CD4-positive, alpha-beta memory T cell (primary cell): ENCODE measurements at places on chromosomes 12 and 14.

DNA sequence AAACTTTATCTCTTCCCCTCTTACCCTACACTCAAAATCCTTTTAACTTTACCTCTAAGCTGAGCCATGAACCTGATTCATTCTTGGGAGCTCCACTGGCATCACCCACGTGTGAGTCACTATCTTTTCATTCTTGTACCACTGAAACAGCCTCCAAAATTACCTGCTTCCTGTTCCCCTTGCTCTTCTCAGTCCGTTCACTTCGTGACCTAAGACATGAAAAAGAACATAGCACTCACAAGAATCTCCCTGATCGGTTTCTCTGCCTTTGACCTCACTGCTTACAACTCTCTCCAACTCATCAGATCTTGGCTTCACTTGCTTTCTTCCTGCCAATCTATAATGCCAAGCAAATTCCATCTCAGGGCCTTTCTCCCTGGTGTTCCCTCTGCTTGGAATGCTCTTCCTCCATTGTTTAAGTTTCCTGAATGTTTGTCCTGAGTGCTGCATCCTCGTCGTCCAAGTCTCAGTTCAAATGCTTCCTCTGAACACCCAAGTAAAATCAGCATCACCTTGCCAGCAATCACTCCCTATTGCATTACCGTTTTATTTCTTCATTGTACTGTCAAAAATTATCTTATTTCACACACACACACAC is 9.2 kb downstream of the GLIPR1 start:
- DNase-seq, result no peak

DNA sequence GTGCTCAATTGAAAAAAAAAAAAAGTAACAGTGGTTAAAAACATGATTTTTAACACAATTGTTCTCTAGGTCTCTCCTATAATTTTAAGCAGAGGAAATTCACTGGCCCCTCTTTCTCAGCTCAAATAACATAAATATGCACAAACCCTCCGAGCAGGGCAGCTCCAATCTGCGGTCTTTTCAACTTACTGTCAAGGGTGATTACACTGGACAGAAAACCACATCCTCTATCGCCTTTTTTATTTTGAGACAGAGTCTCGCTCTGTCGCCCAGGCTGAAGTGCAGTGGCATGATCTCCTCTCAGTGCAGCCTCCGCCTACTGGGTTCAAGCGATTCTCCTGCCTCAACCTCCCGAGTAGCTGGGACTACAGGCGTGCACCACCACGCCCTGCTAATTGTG is 16.5 kb upstream of the GABARAPL1 start:
- DNase-seq, result no peak

DNA sequence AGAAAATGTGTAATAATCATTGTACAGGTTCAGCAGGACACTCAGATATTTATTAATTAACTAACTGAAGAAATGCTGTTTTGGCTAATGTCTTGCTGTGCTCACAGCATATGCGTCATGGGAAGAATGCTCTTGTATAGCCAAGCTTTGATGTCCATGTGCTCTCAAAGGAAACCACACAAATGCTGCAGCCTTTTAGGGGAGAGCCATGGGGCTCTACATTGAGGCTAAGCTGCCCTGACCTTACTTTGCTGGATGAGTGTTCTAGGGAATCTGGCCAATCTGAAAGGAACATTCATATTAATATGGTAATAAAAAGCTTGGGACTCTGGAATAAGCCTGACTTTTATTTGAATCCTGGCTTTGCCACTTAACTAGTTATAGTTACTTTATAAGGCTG is 9.5 kb upstream of the CRADD start:
- DNase-seq, result no peak

- no peak for DNase-seq
These were observed 529.6 kb upstream of the TBX3 start for GRCh38 chr12:115213538-115214016.

GRCh38 chr14:99004112-99004511 is 267.9 kb downstream of the BCL11B start:
- no peak for DNase-seq

DNA sequence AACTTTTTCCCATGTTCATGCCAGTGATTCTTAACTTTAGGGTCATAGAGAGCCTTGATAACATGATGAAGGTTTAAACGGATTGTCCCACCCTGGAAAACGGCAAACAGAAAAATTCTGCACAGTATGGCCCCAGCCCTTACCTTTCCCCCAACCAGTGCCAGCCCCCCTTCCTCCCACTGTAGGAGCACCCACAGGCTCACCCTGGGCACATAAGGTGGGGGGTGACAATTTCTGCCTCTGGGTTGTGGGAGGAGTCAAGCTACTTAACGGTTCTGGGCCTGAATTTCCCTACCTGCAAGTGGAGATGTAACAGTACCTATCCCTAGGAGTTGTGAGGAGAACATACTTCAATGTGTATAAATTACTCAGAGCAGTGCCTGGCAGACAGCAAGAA is 18.0 kb downstream of the XRCC3 start:
- DNase-seq, result no peak

GRCh38 chr12:116067892-116068291 is 209.6 kb downstream of the MED13L start:
- DNase-seq, result no peak

- DNase-seq, result no peak
These were observed 60.6 kb downstream of the SUDS3 start for GRCh38 chr12:118436986-118437385.

DNA sequence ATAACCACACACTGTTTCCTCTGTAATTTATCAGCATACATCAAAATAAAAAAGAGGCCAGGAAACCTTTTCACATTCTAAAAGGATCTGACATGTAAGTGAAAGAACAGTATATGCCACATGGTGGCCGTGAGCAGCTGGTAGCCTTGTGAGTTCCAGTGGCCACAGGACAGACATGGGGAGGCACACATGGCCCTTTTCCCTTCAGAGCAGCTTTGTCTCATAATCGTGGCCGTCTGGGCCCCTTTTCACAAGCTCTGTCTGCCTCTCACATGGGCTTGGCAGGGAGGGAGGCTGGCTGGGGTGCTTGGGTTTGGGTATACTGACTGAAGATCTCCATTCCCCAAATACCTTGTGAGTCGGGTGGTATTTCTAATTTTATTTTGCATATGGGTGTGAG is 1.5 kb upstream of the ZDHHC22 start:
- no peak for DNase-seq

DNA sequence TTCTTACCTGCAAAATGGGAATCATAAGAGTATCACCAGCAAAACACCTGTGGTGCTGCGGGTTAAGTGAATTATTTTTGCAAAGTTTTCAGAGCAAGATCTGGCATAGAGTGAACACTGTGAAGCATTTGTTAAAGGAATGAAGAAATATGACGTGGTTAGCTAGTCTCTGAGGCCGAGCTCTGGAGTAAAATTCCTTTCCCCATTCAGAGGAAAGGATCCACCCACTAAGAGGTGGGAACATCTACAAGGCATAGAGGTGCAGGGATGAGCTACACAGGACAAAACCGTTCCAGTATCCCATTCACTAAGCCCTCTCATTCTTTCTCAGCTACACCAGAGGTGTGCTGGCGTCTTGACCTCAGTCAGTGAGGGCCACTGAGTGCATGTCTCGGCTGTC is 48.5 kb downstream of the JAG2 start:
- no peak for DNase-seq

DNA sequence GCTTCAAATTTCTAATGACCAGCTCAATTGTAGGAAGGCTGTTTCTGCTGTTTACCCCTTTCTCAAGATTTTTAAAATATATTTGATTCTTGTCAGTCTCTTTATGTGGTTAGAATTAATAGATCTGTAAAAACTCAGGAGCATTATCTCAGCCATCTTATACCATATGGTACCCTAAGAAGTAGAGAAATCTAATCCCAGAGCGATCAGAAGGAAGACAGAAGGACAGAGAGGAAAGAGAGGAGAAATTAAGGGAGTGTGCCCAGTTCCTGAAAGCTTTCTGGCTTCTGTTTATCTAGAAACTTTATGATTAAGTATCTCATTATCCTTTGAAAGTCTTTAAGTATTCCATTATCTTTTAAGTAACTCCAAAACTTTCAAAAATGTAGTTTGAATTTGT is 152.1 kb upstream of the NAV3 start:
- no peak for DNase-seq

GRCh38 chr14:93960774-93961438 is 15.5 kb downstream of the ASB2 start:
- no peak for DNase-seq

DNA sequence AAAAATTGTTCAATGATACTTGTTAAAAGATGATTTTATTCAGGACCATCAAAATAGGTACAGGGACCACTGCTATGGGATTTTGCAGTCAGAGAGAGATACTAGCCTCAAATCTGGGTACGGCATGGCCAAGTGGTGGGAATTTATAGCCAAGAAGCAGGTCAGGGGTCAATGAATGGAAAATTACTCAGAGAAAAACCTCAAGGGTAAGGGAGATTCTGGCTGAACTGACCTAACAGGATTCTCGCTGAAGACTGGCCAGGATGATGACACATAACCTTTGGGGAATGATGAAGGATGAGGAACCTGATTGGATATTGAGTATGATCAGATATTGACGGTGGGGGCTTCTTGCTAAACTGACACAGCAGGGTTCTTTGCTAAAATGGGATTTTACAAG is 32.7 kb downstream of the DEPDC4 start:
- no peak for DNase-seq

DNA sequence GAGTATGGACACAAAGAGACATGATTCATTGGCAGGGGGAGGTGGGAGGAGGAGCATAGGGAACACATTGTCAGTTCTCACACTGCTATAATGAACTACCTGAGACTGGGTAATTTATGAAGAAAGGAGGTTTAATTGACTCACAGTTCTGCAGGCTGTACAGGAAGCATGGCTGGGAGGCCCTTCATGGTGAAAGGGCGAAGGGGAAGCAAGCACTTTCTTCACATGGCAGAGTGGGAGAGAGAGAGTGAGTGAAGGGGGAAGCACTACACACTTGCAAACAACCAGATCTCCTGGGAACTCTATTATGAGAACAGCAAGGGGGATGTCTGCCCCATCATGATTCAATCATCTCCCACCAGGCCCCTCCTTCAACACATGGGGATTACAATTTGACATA is 391.8 kb downstream of the BMP4 start:
- no peak for DNase-seq

DNA sequence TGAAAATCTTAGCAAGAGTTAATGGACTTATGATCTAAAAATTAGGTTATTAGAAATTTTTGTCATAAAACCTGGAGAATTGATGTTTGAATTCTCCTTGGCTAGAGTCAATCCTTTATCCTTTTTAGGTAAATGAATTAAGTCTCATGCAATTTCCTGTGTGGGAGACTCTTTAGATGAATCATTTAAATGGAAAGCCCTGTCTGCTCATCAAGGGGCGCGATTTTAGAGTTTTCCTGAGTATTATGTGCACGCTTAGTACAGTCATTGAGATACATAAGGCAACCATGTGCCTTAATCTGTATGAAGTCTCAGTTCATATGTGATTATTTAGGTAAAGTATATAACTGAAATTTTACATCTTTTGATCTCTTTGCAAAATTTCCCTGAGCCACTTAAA is 974.7 kb downstream of the NRXN3 start:
- DNase-seq, result no peak

DNA sequence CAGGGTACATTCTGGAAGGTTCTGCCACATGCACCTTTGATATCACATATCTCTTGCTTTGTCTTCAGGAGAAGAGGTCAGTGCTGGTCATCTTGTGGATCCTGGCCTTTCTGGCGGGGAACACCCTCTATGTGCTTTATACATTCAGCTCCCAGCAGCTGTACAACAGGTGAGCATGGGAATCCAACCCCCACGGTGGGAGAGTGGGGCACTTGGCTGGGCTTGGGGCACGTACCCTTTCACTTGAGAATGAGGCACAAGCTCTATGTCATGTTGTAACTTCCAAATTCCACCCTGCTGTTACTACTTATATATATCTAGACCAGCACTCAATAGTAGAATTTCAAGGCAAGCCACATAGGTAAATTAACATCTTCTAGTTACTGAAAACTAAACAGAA is 28.6 kb downstream of the RNFT2 start:
- DNase-seq, result no peak

GRCh38 chr14:69990323-69990722 is 111.1 kb downstream of the SMOC1 start:
- DNase-seq, result no peak

DNA sequence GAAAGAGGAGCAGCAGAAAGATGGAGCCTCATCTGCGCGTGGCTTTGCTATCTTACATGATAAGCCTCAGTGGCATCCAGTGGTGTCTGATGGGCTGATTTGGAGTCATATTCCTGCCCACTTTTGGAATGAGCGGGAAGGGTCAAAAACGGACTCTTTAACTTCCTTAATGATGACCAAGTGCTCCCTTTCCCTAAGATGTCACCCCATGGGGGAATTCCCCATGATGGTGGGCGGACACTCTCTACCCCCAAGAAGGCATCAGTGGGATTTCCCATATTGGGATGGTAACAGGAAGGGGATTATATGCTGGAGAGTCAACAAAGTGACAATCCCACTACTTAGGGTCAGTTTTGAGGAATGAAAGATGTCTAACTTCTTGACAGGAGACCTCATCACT is 110.9 kb downstream of the GPATCH2L start:
- DNase-seq, result no peak

DNA sequence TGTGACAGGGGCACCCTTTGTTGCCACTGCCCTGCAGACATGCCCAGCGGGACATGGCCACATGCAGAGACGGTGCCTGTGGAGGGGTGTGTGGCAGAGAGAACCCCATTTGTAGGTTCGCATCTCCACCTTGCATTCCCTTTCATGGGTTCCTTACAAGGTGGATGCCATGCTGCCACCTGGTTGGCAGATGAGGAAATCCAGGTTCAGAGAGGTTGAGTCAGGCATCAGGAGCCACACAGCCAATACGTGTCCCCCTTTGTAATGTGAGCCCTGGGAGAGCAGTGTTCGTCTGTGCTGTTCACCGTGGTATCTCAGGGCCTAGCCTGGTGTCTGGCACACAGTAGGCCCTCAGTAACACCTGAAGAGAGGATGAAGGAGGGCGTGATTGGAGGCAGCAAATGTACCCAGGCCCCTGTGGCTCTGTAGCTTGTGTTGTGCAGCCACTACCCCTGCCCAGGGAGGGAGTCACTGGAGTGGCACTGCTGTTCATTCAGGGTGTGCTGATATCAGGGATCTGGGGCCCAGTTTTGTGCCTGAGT is 9.1 kb downstream of the SH2B3 start:
- DNase-seq, result no peak

GRCh38 chr12:47473091-47473490 is 232.7 kb downstream of the RPAP3 start:
- no peak for DNase-seq

GRCh38 chr12:55934773-55935172 is 3.8 kb downstream of the DGKA start:
- no peak for DNase-seq

DNA sequence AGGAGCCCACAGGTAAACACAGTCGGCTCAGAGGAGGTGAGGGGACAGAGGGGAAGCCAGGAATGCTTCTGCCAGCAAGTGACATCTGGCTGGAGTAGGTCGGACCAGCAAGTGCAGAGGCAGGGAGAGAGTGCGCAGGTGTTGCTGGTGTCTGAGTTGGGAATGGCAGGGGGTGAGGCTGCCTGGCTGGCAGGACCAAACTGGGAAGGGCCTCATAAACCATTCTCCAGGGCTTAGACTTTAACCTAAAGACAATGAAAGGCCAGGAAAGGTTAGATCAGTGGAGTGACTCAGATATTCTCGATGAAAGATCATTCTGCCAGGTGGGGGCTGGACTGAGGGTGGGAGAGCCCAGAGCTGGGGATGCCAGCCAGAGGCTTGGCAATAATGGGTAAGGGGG is 66.4 kb downstream of the ITPK1 start:
- DNase-seq, result no peak

- no peak for DNase-seq
These were observed 33.0 kb downstream of the ALDH2 start for GRCh38 chr12:111799758-111800157.
